ENCODE measurements at places on chromosomes 11 and 22. TPM values are rescaled to one million over a fixed set of nuclear protein-coding genes. Genes with fewer than 3 reads are reported as not detected.

- no peak for DNase-seq
Measured at GRCh38 chr11:102204174-102204573, 93.9 kb downstream of the YAP1 start.

- DNase-seq = no peak
Measured at GRCh38 chr11:133842730-133843129, 2.6 kb downstream of the SPATA19 start.

GRCh38 chr11:102633385-102634026, 8.4 kb upstream of the MMP20 start:
- DNase-seq = no peak

GRCh38 chr11:76588455-76589325, 81.9 kb downstream of the LRRC32 start:
- DNase-seq = no peak

DNA sequence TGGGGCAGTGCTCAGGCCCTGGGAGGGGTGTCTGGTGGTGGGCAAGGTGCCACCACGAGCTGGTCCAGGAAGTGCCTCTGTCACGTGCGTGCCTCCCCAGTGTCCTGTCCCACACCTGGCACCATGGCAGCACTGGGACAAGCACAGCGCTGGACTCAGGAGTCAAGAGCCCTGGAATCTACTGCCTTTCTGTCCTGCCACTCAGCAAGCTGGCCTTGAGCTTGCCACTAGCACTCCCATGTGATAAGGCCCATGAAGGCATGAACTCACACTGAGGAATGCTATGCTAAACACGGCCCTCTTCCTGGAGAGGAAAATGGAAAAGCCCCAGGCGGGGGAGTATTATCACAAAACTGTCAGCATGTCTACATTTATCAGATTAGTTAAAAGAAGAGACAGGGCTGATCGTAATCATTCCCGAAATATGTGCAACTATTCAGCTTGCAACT, 50.7 kb upstream of the SLC35C1 start:
- no peak for DNase-seq

GRCh38 chr22:45905326-45905923, 71.5 kb downstream of the WNT7B start:
- DNase-seq = no peak

DNA sequence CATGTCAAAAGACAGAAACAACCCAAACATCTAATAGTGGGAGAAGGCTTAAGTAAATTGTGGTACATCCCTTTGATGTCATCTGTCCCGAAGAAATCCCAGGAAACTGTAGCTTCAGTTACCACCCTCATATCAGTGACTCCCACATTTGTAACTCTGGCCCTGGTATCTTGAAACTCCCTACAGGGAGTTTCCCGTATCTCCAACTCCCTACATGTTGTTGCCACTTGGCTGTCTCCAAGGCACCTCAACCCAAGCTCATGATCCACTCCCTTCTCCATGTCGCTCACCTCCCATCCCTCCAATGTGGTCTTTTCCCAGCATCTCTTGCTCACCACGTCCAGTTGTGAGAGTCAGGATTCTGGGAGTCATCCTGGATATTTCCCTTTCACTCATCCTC, 68.1 kb downstream of the CACNG2 start:
- no peak for DNase-seq

- no peak for DNase-seq
Measured at GRCh38 chr11:45931739-45932138, 9.3 kb downstream of the LARGE2 start.

GRCh38 chr11:1089738-1090599, 15.3 kb downstream of the MUC2 start:
- DNase-seq = no peak

DNA sequence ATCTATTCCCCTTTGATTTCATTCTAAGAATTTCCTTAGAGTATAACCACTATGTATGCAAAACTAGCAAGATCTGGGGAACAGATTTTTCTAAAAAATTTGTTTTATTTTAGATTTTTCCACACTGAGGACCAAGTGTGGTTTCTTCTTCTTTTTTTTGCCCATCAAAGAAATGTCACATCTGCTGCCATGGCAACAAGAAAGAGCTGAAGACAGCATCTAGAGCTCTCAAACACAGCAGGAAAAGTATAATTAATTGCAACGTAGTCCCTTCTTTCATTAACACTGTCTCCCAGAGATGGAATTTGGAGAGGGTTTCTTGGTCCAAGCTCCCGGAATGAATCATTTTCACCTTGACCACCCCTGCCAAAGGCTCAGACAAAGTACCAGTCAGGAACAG, 256.7 kb upstream of the CCDC90B start:
- DNase-seq = no peak

GRCh38 chr11:69377953-69378302, 84.0 kb downstream of the MYEOV start:
- DNase-seq = no peak

- DNase-seq = no peak
Measured at GRCh38 chr11:17077240-17077519, 287 bp downstream of the RPS13 start.

The UBASH3B gene
- 8.1 TPM for polyA plus RNA-seq

The TTC28 gene
- 34.8 TPM for polyA plus RNA-seq

The LIMK2 gene
- polyA plus RNA-seq = 49.9 TPM

The LGR4 gene
- polyA plus RNA-seq = 45.8 TPM

The PHF21B gene
- 3.1 TPM for polyA plus RNA-seq

The INS gene
- polyA plus RNA-seq = not detected

The SCGB1C1 gene
- polyA plus RNA-seq = not detected

The ST14 gene
- 36.0 TPM for polyA plus RNA-seq

The KIAA0930 gene
- 25.2 TPM for polyA plus RNA-seq

Measured in left renal pelvis (tissue), 4 donors.